Airway epithelial cell (primary cell): ENCODE measurements at places on chromosomes 2 and 18. TPM values are rescaled to one million over a fixed set of nuclear protein-coding genes. Genes with fewer than 3 reads are reported as not detected.

Gene DNAH7
- 0.07 and 0.09 TPM in 2 replicates for total RNA-seq

Gene MAPRE2
- 6.3 and 7.1 TPM in 2 replicates for total RNA-seq

Gene GULP1
- 3.0 and 5.4 TPM in 2 replicates for total RNA-seq

Gene SOX11
- 4.2 and 5.0 TPM in 2 replicates for total RNA-seq

Gene TUBA3E
- total RNA-seq, result not detected in 2 replicates

Gene KCNJ3
- total RNA-seq, result not detected in 2 replicates

Gene ZNF385B
- not detected in 2 replicates for total RNA-seq

Gene MERTK
- total RNA-seq, result 2.3 and 2.8 TPM in 2 replicates

Gene C2orf66
- 0.09 and 0.56 TPM in 2 replicates for total RNA-seq

Gene FIGN
- 1.2 and 1.3 TPM in 2 replicates for total RNA-seq
